ENCODE measurements at places on chromosomes 7 and 10.

GRCh38 chr7:142801601-142802295 lies 31.0 kb downstream of the PRSS2 start:
- no peak for DNase-seq

- DNase-seq, result no peak
Observed at GRCh38 chr7:18119985-18120384, 92.3 kb upstream of the PRPS1L1 start.

GRCh38 chr7:45543473-45543872 lies 30.7 kb upstream of the ADCY1 start:
- no peak for DNase-seq

DNA sequence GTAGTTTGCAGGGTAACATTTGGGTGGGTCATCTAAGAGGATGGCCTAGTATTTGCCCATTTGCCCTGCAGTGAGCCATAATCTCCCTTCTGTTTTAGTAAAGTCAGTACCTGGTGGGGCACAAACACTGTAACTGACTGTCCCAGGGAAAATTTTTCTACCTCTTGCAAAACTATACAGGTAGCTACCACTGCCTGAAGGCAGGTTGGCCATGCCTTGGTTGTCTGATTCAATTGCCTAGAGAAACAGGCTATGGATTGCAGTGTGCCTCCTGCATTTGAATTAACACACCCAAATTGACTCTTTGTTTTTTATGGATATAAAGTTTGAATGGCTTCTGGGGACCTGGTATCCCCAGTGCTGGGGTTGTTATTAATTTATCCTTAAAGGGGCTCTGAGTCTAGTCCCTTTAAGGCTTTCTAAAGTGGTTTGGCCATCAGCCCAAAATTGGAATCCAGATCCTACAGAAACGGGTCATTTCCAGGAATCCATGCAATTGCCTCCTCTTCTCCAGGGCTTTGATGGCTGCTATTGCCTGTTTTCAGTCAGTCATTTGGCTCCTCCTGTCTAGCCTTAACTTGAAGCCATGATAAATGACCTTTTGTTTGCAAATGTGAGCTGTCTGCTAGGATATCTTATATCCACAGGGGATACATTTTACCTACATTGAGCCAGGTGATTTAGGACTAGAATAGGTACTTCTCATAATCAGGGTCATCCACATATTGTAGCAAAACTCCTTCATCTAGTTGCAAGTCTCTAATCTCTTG lies 89.1 kb downstream of the STRA8 start:
- no peak for DNase-seq

DNA sequence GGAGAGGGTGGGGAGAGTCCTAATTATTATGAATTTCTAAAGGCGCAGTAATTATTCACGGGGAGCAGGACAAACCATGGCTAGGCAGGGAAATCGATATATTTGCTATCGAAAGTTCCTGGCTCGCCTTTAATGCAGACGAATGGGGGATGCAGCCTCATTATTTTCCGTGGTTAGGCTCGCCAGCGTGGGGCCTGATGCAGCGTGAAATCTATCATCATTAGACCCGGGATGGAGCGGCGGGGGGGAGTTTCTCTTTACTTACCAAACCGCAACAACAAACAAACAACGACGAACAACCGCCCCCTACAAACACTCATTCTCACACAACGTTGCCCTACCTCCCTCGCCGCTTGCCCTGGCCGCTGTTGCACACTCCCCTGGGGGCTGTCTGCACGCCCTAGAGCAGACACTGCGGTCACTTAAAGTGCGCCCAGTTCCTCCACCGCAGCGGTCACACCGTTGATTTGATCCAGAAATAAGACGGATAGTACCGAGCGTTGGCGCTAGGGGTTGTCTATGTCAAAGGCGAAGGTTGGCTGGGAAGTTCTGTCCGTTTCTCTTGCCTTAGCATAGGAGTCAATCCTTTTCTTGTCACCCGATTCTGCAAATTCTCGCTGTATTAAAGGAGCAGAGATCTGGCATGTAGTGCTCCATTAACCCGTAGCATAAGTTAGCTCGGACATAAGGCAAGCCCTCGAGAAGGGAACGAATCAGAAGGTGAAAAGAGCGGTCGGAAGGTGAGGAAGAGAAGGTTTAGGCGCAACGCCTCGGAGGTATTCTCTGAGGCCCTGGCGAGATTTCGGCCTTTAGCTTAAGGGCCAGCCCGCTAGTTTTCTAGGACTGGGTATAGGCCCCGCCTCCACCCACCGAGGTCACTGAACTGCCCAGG lies 10.4 kb downstream of the NXPH1 start:
- no peak for DNase-seq

- DNase-seq, result no peak
Observed at GRCh38 chr10:30743586-30743985, 114.0 kb upstream of the LYZL2 start.

- DNase-seq, result no peak
Observed at GRCh38 chr7:149456506-149457421, 4.1 kb downstream of the ZNF777 start.

GRCh38 chr10:96025566-96025965 lies 17.8 kb upstream of the CCNJ start:
- no peak for DNase-seq

DNA sequence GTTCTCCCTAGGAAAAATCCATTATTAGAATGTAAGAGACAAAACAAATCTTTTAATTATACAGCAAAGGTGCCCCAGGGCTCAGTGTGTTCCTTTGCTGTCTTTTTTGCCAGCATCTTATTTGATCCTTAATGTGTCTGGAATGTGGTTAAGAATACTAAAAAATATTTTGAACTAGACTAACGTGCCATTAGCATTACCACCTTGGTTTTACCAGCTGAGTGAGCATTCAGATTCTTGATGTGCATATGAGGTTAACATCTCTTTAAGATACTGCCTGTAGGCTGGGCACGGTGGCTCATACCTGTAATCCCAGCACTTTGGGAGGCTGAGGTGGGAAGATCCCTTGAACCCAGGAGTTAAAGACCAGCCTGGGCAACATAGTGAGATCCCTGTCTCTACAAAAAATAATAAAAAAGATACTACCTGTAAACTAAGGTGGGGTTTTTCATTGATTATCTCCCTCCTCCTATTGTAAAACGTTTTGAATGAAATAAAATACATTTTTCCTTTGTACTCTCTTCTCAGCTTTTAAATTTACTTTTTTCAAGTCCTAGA lies 96.6 kb downstream of the CCNY start:
- DNase-seq, result no peak

DNA sequence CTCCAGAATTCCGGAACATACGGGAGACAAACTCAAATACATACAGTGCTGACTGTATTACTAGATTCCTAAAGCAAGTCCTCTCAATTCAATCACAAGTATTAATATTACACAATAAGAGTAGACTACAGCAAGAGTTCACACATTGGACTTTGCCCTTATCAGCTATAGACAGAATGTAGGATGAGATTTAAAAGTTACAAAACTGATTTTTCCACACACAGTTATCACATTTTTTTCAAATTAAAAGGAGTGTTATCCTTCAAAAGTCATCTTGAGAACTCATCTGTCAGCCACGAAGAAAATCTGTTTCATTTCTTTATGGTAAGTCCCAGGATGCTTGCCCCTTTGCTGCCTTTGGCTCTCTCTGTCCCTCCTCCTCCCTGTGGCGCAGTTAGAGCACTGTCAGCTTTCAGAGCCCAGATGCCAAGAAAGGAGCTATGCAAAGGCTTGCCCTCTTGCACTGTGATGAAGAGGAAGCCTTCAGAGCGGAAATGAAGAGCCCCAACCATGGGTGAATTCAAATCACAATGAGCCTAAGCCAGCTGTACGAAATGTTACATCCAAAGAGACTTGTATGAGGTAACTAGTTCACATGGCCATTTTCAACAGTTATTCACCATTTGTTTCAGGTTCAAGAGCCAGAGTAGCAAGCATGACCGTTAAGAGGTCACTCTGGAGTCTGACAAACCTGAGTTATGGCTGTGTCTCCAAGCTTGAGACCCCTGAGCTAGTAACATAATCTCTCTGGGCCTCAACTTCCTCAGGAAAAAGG lies 10.7 kb downstream of the NCOA4 start:
- no peak for DNase-seq

GRCh38 chr10:69578508-69578991 lies 5.3 kb upstream of the NEUROG3 start:
- no peak for DNase-seq

DNA sequence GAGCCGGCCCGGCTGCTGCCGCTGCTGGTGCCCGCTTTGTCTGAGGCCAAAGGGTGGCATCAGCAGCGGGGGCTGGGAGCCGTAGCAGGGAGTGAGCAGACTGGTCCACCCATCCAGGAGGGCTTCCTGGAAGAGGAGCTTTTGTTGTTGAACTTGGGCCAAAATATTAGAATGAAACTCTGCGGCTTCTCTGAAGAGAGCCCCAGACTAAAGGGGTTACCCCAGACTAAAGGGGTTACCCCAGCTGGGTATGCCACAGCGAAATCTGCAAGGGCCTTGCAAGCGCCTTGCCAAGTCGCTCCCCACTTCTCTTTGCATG lies 154.7 kb upstream of the ZMIZ1 start:
- DNase-seq, result no peak

DNA sequence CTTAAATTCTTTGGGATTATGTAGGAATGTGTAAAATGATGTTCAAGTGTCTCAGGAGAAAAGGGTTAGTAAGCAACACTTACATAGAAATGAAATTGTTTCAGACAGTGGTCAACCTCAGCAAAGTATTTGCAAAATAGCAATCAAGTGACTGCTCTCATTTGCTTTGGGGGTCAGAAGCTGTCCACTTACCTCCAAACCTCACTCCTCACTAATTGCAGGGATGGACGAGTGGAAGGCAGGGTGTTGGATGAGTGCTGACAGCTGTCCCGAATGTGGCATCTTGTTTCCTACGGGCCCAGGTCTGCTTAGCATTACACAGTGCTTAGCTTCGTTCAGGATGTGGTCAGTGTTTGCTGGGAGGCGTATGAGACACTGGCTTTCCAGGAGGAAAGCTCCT lies 437.0 kb downstream of the SUGCT start:
- DNase-seq, result peak; percentile 97

DNA sequence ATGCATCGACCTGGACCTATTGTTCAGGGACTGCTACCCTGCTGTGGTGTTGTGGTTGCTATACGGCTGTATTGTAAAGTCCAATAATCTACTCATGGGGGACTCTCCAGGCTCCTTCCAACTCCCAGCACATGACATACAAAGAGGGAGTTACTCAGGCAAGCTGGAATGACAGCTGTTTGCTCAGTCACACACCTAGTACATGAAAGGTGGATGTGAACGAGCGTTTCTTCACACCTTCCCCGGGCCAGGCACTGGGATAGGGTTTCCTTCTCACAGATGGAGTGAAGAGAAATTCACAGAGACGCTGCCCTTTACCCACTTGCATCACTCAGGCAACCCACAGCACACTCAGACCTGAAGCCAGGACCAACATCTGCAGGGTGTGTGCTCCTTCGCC lies 215.7 kb downstream of the TNS3 start:
- DNase-seq, result no peak

GRCh38 chr7:13466874-13467547 lies 522.5 kb downstream of the ETV1 start:
- DNase-seq, result no peak

DNA sequence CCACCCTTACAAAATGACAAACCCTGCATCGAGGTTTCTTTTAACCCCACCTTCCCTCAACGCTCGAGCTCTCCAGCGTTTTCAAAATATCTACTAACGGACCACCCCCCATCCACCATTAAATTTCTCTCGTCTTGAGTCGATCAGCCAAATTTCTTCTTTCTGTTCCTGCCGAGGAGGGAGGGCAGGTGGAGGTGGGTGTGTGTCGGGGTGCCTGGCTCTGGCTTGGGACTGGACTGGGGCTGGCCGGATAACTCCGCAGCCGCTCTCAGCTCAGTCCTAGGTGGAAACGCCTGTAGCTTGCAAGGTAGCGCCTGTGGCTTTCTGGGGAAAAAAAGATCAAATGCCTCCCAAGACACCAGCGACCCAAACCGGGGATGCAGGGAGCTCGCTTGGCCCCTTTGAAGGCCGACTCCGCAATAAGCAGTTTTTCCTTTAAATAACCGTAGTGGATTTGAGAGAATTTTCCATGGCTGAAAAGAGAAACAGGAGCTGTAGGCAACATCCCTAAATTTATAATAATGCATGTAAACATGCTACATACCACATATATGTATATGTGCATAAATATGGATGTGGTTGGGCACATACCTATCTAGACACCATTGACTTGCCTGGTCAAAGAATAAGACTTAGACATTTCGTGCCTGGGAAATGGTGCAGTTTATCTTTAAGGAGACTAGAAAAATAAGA lies 1.9 kb upstream of the TMEM178B start:
- DNase-seq, result no peak

DNA sequence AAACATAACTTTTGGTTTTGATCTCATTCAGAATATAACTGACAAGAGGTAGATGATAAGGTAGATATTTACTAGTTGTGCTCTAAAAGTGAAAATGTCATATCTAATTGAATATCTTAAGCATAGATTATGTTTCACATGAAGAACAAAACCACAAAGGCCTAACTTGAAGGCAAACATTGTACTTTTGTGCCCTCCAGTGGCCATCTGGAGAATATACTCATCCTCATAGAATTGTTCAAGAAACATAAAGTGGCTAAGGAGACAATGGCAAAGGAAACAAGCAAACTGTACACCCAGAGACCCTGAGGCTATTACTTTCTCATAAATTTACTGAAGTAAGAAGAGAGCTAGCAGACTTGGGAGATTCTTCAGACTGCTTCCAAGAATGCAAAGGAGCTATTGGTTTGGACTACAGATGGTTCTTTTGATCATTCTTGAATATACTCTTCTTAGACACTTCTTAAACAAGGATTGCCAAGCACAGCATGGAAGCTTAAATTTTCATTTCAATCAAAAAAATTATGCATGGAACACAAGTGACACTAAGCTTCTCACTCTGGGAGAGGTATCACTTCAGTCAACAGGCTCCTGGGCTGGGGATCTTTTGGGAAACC lies 98.2 kb upstream of the DKK1 start:
- DNase-seq, result no peak

DNA sequence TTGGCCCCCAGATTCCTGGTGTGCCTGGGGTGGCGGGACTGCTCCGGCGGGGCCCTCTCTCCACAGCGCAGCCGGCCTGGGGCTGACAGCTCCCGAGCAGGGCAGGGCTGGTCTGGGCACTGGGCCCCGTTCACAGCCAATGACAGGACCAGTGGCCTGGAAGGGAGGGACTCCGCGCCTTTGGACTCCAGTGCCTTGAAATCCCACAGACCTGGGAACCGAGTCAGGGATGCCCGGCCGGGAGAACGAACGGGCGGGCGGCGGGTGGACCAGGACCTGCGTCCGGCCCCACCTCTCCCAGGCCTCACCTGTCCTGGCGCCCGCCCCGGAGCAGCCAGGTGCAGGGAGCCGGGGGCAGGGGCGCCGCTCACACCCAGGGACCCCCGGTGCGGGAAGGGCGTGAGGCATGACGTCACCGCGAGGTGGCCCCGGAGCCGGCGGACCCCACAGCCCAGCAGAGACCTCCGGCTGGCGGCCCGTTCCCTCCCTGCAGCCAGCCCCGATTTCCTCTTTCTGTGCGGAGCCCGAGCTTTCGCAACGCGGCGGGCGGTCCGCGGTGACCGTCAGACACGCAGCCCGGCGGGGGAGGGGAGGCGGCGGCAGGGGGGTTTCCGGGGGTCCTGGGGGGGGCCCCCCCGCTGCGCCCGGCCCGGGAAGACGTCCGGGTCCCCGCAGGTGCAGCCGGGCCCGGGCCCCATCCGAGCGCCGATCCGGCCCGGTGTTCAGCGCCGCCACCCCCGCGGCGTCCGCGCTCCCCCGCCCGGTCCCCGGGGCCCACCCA lies 743 bp downstream of the ADAP1 start:
- no peak for DNase-seq

GRCh38 chr10:21534604-21535493 lies 817 bp downstream of the MLLT10 start:
- DNase-seq, result no peak
